ENCODE measurements at places on chromosomes 3 and 15.

- no peak for DNase-seq
Measured at GRCh38 chr15:47412136-47412535, 305.2 kb upstream of the SEMA6D start.

- DNase-seq = no peak
Measured at GRCh38 chr3:144942093-144942837, 970.6 kb downstream of the DIPK2A start.

DNA sequence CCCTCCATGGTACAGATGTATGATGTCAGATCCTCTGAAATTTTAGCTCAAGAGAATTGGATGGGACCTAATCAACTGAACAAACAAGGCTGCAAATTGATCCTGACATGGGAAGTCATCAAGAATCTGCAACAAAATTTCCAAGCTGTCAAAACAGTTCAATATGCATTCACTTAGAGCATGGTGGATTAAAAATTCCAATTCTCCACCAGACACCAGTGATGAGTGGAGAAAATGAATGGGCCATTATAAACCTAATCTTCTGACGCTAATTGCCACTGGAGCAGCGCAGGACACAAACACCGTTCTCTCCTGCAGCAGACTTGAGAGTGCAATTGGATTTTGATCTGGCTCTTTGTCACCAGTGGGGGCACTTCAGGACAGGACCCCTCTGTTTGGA is 94.2 kb downstream of the MINAR1 start:
- no peak for DNase-seq

GRCh38 chr3:116188231-116188785 is 257.0 kb downstream of the LSAMP start:
- no peak for DNase-seq

GRCh38 chr3:124461838-124462632 is 268.2 kb upstream of the UMPS start:
- no peak for DNase-seq

GRCh38 chr3:127005864-127006500 is 23.1 kb downstream of the PLXNA1 start:
- DNase-seq = no peak

DNA sequence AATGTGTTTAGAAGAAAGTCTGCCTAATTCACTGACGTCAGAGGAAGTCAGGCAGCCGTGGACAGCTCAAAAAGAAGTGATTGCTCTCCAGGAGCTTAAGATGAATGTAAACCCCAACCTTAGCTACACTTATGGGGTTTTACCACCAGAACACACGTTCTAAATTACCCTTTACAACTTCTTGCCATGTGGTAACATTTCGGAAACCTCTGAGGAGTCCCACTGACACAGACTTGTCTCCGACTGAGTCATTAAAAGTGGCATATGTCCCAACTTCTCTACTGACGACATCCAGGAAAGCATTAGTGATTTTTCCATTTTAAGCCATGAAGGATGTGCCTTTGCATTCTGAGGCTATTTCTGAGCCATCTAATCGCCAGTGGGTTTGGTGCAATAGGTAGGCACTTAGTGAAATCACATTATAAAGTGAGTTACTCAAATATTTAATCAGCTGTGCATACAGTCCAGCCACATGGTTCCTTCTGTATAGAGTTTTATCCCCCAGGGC is 32.4 kb downstream of the C2CD4A start:
- no peak for DNase-seq

DNA sequence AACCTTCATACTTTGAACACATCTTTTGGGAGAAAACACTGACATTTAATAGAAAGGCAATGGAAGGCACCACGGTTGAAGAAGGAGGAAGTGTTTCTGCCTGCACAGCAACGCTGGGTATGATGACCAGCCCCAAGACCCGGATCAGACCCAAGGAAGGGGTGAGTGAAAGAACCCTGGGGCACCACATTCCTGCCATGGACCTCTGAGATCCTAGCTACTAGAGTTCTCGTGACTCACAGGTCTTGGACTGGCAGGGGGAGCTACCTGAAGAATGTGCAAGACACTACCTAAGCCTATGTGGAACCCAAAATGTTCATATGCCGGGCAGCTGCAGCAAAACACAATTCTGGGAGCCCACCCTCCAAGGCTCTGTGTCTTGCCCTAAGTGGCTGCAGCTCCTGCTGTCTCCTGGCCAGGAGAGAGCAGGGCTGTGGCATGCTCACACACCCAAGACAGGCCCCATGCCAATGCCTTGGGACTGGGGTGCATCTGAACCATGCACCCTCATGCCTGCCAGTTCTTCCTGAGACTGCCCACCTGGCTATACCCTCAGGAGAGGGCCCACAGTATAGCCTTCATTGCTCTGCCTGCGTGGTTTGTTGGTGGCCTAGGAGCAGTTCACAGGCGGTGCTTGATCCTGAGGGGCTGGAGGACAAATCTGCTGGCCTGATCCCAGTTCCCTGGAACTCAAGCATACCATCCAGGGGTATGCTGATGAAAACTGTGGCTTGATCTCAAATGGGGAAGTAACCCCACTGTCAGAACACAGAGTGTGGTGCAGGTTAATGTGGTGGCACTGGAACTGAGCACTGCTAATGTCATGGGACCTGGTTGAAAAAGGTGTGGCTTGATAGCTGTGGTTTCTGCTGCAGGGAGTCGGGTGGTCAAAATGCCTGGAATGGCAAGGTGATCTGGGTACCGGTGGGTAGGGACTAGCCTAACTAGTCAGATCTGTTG is 353.3 kb upstream of the ARHGEF26 start:
- DNase-seq = no peak

- DNase-seq = no peak
Measured at GRCh38 chr3:124617177-124617576, 113.1 kb upstream of the UMPS start.

GRCh38 chr15:88574077-88574476 is 27.6 kb upstream of the DET1 start:
- DNase-seq = no peak

- DNase-seq = no peak
Measured at GRCh38 chr15:79440355-79440908, 8.3 kb downstream of the MINAR1 start.

GRCh38 chr3:146464005-146464595 is 5.3 kb downstream of the PLSCR2 start:
- no peak for DNase-seq

DNA sequence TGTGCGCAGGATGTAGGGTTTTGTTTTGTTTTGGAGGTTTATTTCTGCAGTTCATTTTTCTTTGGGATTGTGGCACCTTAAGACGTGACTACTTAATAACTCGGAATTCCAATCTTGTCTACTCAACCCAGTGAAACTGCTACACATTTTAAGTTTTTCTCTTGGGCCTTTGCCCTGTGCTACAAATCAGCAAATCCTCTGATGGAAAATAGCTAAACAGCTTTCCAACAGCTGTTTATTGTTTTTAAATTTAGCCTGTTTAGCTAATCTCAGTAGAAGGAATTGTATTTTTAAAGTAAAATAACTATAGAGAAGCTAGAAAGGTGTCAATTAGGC is 48.4 kb downstream of the OPA1 start:
- DNase-seq = no peak

- DNase-seq = no peak
Measured at GRCh38 chr3:164419220-164419619, 659.1 kb downstream of the SI start.

DNA sequence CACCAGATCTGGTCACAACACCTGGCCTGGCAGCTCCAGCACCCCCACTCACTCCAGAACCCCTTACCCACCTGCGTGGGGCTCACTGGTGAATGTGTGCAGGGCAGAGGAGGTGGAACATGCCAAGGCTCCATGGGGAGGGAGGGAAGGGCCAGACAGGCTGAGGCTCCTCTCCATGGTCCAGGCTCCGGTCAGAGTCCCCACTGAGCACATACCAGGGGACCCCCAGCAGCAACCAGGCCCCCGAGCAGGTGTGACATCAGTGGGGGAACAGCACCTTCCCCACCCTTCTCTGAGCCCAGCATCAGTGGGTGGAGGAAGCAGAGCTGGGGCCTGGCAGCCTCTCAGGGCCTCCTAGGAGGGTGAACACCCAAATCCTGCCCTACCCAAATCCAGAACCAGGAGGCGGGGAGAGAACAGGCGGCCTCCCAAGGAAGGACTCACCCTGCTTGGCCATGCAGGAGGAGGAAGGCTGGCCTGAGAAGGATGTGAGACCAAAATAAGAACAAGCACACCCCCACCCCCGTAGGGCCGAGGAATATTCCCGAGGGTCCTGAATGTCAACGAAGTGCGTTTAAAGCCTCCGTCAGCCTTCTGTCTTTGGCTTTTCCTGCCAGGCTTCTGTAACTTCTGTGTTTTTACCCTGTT is 1.1 kb upstream of the GP9 start:
- DNase-seq = no peak

DNA sequence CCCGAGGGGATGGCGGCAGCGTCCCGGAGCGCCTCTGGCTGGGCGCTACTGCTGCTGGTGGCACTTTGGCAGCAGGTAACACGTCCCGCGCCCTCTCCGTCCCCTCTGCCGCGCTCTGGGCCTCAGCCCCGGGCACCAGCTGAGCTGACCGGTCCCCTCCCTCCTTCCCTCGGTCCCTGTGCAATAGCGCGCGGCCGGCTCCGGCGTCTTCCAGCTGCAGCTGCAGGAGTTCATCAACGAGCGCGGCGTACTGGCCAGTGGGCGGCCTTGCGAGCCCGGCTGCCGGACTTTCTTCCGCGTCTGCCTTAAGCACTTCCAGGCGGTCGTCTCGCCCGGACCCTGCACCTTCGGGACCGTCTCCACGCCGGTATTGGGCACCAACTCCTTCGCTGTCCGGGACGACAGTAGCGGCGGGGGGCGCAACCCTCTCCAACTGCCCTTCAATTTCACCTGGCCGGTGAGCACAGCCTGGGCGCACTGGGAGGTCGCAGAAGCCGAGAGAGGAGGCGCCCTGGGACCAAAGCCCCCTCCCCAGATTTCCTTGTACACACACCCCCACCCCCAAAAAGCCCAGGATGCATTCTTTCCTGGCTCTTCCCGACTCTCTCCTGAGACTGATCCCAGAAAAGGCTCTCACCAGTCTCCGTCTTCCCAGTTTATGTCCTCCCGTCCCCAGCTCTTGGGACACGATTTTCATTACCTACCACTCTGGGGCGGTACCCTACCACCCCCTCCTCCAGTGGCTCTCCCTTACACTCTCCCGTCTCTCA is 705 bp downstream of the DLL4 start:
- DNase-seq = no peak

DNA sequence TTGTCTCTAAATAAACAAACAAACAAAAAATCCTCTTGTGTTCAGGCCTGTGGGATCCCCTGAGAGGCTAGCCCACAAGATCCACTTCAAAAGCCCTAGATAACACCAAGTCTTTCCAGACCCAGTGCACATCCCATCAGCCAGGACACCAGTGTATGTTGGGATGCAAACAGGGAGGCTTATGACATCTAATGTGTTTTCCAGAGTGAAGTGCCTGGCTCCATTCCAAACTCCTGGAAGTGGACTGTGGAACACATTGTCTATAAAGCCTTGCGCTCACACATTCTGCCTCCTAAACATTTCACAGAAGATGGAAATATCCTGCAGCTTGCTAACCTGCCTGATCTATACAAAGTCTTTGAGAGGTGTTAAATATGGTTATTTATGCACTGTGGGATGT is 57.0 kb downstream of the MLH1 start:
- DNase-seq = peak; percentile 19

GRCh38 chr15:61106889-61107288 is 122.2 kb downstream of the RORA start:
- no peak for DNase-seq
